ENCODE measurements at places on chromosomes 1 and 21. TPM values are rescaled to one million over a fixed set of nuclear protein-coding genes. Genes with fewer than 3 reads are reported as not detected.

DNA sequence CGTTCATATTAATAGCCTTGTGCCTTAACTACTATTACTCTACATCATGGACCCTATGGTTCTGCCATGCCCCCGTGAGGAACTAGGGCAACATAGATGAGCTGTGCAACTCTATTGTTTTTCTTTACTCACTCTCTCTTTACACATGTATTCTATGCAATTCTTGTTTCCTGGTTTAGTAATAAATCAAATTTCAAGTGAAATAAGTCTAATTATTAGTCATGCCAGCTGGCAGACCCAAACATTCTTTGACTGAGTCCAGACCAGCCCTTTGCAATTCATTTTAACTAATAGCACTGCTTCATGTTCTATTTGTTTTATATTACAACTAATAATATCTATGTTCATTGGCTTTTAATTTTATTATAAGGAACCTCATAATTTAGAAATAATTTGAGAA lies 789.3 kb upstream of the ADAMTS5 start:
- DNase-seq, result no peak
- H3K4me1 ChIP-seq, result no peaks in the 10 kb centered on the region
- no peaks in the 10 kb centered on the region for H3K27me3 ChIP-seq
- H3K4me3 ChIP-seq, result no peak overlapping the region

- no peaks in the 10 kb centered on the region for H3K27me3 ChIP-seq
- H3K4me1 ChIP-seq, result no peaks in the 10 kb centered on the region
- no peak overlapping the region for H3K27ac ChIP-seq
- no peak overlapping the region for H3K4me3 ChIP-seq
- H3K36me3 ChIP-seq, result no peaks in the 10 kb centered on the region
- no peak for DNase-seq
Observed at GRCh38 chr1:67390041-67390887, 39.9 kb downstream of the SERBP1 start.

DNA sequence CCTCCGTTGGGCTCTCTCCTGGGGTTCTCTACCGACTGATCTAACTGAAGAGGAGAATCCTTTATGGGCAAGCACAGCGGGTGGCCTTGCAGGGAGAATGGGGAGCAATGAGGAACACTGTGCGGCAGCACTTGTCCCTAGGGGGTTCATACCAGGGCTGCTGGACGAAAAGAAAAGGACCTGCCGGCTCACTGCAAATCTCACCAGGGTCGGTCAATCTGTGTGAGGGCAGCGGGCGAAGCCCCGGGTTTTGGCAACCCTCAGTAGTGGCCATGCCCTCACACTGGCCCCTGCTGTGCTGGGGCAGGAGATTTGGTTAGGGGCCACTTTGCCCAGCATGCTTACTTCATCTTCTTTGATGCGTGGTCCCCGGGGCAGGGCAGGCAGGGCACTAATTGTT lies 5.9 kb downstream of the LHX9 start:
- no peak overlapping the region for H3K4me3 ChIP-seq
- DNase-seq, result no peak
- H3K27me3 ChIP-seq, result peaks cover 44% of the 10 kb centered on the region
- no peak overlapping the region for H3K27ac ChIP-seq
- no peaks in the 10 kb centered on the region for H3K36me3 ChIP-seq

- H3K4me1 ChIP-seq, result peaks cover 23% of the 10 kb centered on the region
- no peak overlapping the region for H3K27ac ChIP-seq
- H3K4me3 ChIP-seq, result no peak overlapping the region
- no peak for DNase-seq
Observed at GRCh38 chr1:179812501-179813292, 64.9 kb downstream of the TOR1AIP2 start.

The SLAMF7 gene
- 0.33 TPM for total RNA-seq

DNA sequence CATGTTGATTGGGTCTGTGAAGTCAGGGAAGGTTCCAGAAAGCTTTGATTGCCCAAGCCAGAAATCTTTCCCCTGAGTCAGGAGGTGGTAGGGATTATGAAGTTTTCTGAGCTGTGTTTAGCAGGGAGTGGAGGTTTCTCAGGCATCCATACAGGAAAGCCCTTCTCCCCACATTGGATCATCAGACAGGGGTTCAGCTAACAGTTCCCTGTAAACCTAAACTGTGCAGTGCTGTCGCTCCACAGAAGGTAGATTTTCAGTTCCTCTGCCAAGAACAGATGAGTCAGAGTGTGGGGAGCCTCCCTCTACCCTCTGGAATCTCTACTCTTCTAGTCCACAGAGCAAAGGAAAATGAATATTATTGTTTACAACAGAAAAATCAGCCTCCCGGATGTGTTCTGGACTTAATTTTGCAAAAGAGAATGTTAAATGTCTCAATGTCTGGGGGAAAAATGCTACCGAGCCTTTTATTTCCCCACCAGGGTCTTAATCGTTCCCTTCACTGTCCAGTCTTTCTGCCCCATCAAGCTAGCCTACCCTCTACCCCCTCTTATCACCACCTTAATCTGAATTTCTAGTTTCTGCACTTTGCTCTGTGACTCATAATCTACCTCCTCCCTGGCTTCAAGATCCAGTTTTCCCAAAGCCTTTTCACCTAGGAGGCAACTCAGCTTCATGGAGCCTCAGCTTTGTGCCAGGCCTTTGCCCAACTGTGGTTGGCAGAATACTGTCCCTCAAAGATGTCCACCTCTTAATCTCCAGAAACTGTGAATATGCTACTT lies 355.6 kb downstream of the PRDM2 start:
- DNase-seq, result no peak
- no peak overlapping the region for H3K27ac ChIP-seq
- H3K27me3 ChIP-seq, result no peaks in the 10 kb centered on the region
- H3K4me1 ChIP-seq, result no peaks in the 10 kb centered on the region
- H3K36me3 ChIP-seq, result no peaks in the 10 kb centered on the region
- no peak overlapping the region for H3K4me3 ChIP-seq

GRCh38 chr1:155591770-155592169 lies 18.2 kb upstream of the MSTO1 start:
- H3K4me1 ChIP-seq, result no peaks in the 10 kb centered on the region
- no peaks in the 10 kb centered on the region for H3K27me3 ChIP-seq
- DNase-seq, result no peak
- H3K4me3 ChIP-seq, result no peak overlapping the region
